ENCODE measurements at places on chromosomes 2 and 18.

- DNase-seq = no peak
Observed at GRCh38 chr18:13233787-13234783, 15.5 kb downstream of the LDLRAD4 start.

DNA sequence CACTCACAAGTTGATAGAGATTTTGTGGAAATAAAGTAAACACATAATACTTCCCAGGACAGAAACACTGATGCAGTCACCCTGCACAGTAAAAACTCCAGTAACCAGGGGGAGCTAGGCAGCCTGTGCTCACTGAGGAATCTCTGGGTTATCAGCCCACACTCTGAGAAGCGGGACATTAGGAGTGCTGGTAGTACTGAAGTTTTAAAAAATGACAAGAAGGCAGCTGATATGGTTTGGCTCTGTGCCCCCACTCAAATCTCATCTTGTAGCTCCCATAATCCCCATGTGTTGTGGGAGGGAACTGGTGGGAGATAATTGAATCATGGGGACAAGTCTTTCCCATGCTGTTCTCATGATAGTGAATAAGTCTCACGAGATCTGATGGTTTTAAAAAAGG lies 31.4 kb downstream of the KCTD1 start:
- DNase-seq = no peak

DNA sequence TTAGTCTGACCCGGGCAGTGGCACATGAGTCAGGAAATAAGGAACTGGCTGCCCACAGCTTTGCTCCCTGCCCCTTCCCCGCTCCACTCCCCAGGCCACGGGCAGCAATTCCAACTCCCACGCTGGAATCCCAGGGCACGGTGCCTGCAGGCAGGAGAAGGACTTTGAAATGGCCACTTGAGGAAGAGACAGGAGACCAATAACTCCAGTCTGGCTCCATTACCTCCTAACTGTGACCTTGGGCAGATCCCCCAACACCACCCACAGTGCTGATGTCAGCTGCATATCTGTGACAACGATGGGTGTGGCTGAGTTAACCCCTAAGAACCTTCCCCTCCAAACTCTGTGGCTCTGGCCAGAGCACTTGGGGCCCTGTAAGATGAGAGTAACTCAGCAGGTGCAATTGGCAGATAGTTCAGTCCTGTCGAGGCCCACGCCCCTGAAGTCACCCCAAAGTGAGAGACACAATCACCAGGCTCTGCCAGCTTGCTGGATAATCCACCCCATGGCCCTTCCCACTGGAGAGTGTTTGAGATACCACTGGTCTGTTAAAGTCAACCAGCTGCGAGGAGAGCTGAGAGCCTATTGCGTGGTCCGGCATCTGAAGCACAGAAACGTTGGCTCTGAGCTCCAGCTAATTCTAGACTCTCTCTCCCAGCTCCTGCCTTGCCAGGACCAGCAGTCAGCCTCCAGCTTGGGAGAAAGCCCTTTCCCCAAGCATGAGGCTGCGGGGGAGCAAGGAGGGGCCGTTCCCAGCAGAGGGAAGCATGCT lies 175.2 kb downstream of the TNS1 start:
- DNase-seq = no peak

DNA sequence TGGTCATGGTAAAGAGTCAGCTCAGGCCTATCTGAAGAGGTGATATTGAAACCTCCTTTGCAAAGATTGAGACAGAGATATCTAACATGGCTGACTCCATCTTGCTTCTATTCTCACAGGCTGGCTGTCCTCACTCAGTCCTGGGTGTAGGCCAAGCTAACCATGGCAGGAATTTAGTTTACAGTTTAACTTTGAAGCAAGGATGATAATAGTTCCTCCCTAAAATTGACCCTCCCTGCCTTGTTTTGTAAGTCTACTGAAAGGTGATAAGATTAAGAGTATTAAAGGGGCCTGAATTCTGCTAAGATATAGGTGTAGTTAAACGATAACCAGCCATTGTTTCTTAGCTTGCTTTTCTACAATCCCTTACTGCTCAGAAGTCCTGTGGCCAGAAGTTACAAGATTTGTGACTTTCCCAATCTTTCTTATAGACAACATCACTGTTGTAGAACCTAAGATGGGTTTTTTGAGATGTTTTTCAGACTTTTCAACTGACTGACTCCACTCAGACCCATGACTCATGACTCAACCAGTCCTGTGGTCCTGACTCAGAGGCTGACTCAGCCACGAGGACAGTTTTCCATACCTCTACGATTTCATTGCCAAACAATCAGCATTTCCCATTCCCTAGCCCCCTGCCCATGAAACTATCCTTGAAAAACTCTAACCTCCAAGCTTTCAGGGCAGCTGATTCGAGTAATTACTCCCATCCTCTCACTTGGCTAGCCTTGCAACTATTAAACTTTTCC lies 195.7 kb upstream of the SESTD1 start:
- DNase-seq = no peak

DNA sequence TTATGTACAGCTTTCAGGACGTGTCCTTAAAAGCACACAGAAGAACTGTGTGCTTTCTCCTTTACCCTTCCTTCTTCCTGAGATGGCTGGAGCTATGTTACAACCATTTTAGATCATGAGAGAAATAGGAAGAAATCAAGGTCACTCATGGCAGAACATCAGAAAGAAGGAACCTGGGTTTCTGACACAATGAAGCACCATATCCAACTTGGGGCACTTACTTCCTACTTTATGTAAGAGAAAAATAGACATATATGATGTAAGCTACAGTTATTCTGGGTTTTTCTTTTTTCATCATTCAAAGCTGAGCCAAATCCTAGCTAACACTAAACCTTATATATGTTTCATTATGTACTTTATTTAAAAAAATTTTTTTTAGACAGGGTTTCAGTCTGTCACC lies 79.5 kb downstream of the FAM161A start:
- no peak for DNase-seq

DNA sequence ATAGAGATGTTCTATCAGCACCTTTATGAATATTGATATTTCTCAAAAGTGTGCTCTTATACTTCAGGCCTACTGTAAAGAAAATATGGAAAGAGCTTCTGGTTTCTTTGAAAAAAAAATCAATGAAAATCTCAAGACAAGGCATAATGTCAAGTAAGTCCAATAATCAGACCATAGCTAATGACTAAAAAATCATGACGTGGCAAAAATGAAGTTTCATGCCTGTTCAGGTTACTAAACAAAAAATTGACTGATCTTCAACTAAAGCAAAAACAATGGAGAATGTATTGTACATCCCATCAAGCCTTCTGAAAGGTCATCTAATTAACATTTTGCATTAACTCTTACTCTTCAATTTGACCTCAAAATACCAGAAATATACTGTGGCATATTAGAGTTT lies 824.4 kb downstream of the EPHA4 start:
- DNase-seq = no peak

DNA sequence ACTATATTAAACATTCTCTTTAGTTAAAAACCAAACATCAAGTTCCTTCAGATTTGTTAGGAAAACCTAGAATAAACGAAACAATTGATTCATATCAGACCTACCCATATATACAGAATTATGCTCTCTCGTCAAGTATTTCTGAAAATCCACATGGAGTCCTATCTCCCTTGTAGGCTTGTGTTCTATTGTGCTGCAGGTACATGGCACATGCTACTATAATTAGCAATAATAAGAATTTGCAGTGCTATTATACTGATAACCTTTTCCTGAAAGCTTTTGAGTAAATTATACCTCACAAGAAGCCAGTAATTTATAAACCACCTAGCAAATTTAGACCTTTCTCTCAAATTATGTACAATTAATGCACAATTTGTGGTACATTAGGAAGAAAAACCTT lies 158.6 kb upstream of the STK17B start:
- no peak for DNase-seq

DNA sequence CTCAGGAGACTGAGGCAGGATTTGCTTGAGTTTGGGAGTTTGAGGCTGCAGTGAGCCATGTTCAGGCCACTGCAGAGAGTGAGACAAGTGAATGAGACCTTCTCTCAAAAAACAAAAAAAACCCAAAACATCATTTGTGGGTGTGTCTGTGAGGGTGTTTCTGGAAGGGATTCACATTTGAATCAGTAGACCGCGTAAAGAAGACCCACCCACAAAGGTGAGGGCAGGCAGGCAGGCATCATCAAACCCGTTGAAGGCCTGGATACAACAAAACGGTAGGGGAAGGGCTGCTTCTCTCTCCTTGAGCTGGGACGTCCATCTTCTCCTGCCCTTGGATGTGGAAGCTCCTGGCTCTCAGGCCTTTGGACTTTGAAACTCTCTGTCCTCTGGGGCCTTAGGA lies 25.4 kb downstream of the CDKL4 start:
- DNase-seq = no peak

DNA sequence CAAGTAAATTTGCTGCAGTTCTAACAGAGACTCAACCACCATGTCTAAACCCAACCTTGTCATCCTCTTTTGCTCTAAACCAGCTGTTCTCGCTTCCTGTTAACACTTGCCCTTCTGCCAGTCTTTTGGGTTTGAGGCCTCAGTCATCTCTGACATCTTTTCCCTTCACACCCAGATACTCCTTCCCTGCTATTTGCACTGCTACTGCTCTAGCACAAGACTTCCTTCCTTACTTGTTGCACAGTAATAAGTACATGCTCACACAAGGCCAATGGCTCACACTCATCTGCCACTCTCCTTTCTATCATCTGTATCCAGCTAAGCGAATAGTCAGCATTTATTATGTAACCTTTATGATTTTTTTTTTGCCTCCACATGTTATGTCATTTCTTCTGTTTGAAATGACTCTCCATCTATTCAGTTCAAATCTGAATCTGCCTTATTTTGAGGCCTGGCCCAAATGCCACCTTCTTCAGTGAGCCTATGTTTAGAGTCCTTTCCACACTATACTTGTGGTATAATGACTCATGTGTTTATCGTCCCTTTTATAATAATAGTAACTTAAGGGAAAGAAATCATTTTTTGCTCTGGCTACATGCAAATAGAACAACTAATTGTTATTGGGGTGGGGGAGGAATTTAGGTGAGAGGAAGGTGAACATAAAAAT lies 22.5 kb upstream of the CDKL4 start:
- no peak for DNase-seq

- no peak for DNase-seq
Observed at GRCh38 chr2:217685255-217685605, 317.6 kb downstream of the TNS1 start.

GRCh38 chr18:3998698-3999333 lies 456.3 kb downstream of the DLGAP1 start:
- DNase-seq = no peak
